ENCODE measurements at places on chromosomes 1 and 21. TPM values are rescaled to one million over a fixed set of nuclear protein-coding genes. Genes with fewer than 3 reads are reported as not detected.

DUSP12 gene
- 4.9 TPM for total RNA-seq

GJA4 gene
- 4.3 TPM for total RNA-seq

DNA sequence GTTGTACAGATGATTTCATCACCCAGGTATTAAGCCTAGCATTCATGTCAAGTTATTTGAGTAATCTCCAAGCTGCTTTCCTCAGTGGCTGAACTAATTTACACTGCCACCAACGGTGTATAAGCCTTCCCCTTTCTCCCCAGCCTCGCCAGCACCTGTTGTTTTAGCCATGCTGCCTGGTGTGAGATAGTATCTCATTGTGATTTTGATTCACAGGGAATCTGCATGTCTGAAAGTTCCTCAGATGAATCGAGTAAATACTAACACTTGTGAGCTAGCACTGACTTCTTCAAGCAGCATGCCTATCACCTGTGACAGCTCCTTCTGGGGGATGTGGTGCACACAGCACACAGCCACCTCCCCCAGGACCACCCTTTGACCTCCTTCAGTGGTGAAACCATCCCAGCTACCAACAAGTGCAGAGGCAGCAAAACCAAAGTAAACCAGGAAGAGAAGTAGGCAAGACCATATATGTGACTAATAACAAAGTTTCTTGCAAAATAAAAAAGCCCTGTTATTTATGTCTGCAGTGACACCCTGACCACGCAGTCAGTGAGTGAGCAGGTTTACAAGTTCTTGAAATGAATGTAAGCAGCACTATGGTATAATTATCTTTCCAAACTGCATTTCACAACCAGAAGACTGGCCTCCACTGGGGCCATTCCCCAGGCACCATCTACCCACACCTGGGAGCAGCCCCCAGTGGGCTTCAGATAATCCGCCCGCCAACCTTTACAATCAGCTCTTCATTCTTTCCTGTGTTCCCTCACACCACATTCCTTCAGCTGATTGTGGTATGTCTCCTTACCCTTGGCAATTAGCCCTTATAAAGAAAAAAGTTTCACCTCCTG, 173.8 kb downstream of the ETS2 start:
- no peak overlapping the region for H3K27ac ChIP-seq
- H3K36me3 ChIP-seq: no peaks in the 10 kb centered on the region
- H3K4me1 ChIP-seq: no peaks in the 10 kb centered on the region
- H3K27me3 ChIP-seq: no peaks in the 10 kb centered on the region

CLSTN1 gene
- total RNA-seq: 4.4 TPM

CFHR4 gene
- 49.3 TPM for total RNA-seq

EXOSC10 gene
- total RNA-seq: 13.4 TPM

DNA sequence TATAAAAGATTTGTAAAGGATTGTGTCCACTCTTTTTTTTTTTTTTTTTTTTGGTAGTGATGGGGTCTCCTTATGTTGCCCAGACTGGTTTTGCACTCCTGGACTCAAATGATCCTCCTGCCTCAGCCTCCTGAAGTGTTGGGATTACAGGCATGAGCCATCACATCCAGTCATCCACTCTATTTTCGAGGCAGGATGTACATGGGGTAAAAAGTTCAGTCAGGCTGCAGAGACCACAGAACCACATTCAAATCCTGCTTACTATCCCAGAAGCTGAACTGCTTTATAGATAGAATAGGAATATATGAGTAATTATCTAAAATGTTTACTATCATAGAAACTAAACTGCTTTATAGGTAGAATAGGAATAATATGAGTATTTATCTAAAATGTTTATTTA, 26.0 kb upstream of the KCNK2 start:
- no peak overlapping the region for H3K4me3 ChIP-seq
- H3K27ac ChIP-seq: no peak overlapping the region
- no peaks in the 10 kb centered on the region for H3K27me3 ChIP-seq
- no peaks in the 10 kb centered on the region for H3K4me1 ChIP-seq
- no peaks in the 10 kb centered on the region for H3K36me3 ChIP-seq

- H3K36me3 ChIP-seq: no peaks in the 10 kb centered on the region
- peak overlapping the region; percentile 11 for H3K27ac ChIP-seq
- DNase-seq: peak; percentile 91
- H3K4me1 ChIP-seq: no peaks in the 10 kb centered on the region
- no peaks in the 10 kb centered on the region for H3K27me3 ChIP-seq
- no peak overlapping the region for H3K4me3 ChIP-seq
Measured at GRCh38 chr1:207031632-207032264, 808 bp downstream of the C1orf116 start.

DNA sequence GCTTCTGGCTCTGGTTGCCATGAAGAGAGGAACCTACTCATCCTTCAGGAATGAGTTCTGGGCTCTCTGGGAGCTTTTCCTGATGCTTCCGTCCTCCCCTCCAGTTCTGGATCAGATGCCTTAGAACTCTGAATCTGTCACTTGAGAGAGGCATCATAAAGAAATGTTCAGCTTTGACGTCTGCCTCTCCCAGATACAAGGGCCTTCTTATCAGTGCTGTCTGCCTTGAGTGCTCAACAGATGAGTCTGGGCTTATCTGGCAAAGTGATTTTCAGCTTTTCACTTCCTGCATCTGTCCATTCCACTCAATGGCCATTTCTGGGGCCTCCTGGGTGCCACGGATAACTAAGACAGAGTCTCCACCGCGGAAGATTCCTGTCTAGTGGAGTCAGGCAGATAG, 12.3 kb upstream of the OTUD3 start:
- no peaks in the 10 kb centered on the region for H3K27me3 ChIP-seq
- DNase-seq: no peak
- H3K27ac ChIP-seq: no peak overlapping the region
- no peaks in the 10 kb centered on the region for H3K36me3 ChIP-seq

- peaks cover 5% of the 10 kb centered on the region for H3K4me1 ChIP-seq
- no peaks in the 10 kb centered on the region for H3K36me3 ChIP-seq
- no peak overlapping the region for H3K4me3 ChIP-seq
- no peaks in the 10 kb centered on the region for H3K27me3 ChIP-seq
Measured at GRCh38 chr1:43969416-43969745, 429 bp upstream of the DPH2 start.

PGLYRP3 gene
- total RNA-seq: not detected

KANK4 gene
- 1.0 TPM for total RNA-seq

- DNase-seq: no peak
- H3K27ac ChIP-seq: no peak overlapping the region
- peaks cover 20% of the 10 kb centered on the region for H3K27me3 ChIP-seq
- H3K36me3 ChIP-seq: no peaks in the 10 kb centered on the region
- no peaks in the 10 kb centered on the region for H3K4me1 ChIP-seq
Measured at GRCh38 chr1:229436201-229436600, 2.3 kb upstream of the ACTA1 start.

- H3K36me3 ChIP-seq: no peaks in the 10 kb centered on the region
- no peak for DNase-seq
- no peak overlapping the region for H3K27ac ChIP-seq
- H3K4me3 ChIP-seq: no peak overlapping the region
- no peaks in the 10 kb centered on the region for H3K27me3 ChIP-seq
Measured at GRCh38 chr1:116842654-116843053, 67.1 kb upstream of the PTGFRN start.

GRCh38 chr1:6724517-6725141, 23.0 kb upstream of the DNAJC11 start:
- H3K4me1 ChIP-seq: no peaks in the 10 kb centered on the region
- DNase-seq: no peak
- H3K4me3 ChIP-seq: no peak overlapping the region
- no peaks in the 10 kb centered on the region for H3K27me3 ChIP-seq
- no peaks in the 10 kb centered on the region for H3K36me3 ChIP-seq

DNA sequence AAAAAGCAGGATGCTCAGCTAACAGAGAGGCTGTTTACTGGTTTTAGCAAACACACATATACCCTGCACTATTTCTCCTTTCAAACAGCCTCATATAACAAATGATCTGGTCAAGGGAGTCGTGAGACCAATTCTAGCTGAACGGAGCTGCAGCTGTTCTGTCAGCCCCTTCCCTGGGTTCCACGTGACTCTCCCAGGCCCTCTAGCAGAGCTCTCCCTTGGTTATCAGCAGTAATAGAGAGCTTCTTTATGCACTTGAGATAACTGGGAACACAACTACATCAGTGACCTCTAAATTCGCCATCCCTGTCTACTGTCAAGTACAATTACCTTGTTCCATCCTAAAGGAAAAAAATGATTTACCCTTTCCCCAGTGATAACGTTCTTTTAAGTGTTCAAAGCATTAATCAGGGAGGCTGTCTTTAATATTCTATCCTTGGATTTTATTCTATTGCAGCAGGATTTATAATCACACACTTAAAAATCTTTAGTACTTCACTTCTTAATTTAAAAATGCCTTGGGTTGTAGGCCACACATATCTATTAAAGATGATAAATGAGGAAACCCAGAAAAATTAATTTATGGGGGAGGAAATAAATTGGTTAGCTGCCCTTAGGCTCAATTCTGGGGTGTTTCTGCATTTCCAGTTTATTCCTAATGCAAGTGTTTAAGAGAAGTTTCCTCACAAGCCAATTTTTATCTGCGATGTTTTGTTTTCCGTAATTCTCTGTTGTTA, 28.2 kb downstream of the PTGER3 start:
- H3K4me1 ChIP-seq: no peaks in the 10 kb centered on the region
- DNase-seq: no peak
- H3K36me3 ChIP-seq: no peaks in the 10 kb centered on the region
- no peaks in the 10 kb centered on the region for H3K27me3 ChIP-seq
- H3K4me3 ChIP-seq: no peak overlapping the region
- no peak overlapping the region for H3K27ac ChIP-seq

DNA sequence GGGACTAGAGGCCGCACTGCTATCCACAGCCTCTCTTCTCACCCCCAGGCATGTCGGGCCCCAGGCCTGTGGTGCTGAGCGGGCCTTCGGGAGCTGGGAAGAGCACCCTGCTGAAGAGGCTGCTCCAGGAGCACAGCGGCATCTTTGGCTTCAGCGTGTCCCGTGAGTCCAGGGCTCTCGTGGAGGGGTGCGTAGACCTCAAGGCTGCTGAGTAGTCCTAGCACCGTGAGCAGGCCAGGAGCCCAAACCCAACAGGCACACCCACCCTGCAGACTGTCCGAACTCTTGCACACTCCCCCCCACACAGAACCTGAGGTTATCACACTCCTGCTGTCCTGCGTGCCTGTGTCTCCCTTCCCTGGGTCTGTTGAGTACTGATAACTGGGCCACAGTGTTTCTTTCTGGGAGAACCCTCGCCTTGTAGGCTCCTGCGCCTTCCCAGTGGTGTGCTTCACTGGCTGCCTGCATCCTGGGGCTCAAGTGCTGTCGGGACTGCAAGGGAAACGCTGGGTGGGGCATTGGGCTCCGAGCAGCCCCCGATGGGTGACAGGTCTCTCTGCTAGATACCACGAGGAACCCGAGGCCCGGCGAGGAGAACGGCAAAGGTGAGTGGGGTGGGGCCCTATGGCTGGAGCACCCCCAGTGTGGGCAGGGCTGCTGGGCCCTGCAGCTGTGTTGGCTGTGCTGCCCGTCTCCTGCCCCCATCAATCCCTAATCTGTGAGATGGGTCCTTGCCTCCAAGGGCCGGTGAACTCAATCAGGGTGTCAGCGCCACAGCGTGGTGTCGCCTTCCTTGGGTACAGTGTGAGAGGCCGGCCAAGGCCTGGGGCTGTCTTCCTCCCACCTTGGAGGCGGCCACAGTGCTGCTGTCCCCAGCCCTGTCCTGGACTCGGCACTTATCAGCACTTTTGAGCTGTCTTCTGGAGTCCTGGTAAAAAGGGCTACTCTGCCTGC, 4.0 kb upstream of the GJC2 start:
- no peak overlapping the region for H3K4me3 ChIP-seq
- H3K36me3 ChIP-seq: peaks cover 4% of the 10 kb centered on the region
- no peak overlapping the region for H3K27ac ChIP-seq
- H3K27me3 ChIP-seq: no peaks in the 10 kb centered on the region

DNA sequence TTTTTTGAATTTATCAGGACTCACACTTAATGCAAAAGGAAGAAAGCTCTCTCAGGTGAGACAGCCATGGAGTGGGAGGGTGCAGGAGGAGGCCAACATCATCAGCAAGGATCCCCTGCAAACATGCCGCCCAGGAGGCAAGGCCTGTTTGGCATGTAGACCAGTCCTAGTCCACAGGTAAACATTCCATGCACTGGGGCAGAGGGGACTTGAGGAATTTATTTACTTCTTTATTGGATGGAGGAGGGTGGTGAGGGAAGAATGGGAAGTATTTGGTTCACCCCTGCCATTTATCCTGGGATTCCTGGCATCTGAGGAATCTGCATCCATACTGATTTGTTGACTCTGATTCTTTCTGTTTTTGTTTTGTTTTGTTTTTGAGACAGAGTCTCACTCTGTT, 1.5 kb upstream of the UQCRHL start:
- DNase-seq: no peak
- H3K4me3 ChIP-seq: no peak overlapping the region
- no peaks in the 10 kb centered on the region for H3K36me3 ChIP-seq
- no peak overlapping the region for H3K27ac ChIP-seq

DNA sequence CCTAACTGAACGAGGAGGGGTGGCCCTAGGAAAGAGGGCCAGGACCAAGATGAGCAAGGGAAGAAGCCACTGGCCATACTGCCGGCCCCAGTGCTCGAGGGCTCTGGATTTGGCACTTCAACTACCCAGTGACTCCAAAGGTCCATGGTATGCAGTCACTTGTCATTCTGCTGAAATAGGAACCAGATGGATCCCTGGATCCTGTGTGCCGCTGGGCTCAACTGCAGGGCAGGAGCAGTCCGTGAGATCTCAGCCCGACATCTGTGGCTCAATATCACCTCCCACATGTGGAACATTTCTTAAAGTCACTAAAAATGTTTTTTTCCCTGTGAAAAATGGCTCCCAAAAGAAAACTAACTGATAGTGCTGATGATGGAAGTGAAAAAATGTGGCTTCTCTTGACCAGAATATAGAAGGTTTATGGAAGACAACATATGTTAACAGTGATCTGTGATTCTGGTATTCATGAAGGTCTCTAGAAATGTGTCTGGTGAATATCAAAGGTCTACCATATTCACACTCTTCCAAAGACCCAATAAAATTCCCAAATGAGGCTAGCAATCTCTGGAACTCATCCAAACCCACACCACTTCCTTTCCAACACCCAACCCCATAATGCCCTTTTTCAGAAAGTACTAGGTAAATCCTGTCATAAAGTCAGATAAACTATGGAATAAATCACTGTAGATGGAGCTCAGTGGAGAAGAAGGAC, 24.1 kb downstream of the PAFAH2 start:
- no peak overlapping the region for H3K27ac ChIP-seq
- no peak for DNase-seq
- no peaks in the 10 kb centered on the region for H3K4me1 ChIP-seq

ZSWIM5 gene
- 0.40 TPM for total RNA-seq

Measured in right lobe of liver (tissue), 6 donors.